ENCODE measurements at places on chromosomes 1 and 21. TPM values are rescaled to one million over a fixed set of nuclear protein-coding genes. Genes with fewer than 3 reads are reported as not detected.

The GUCA2B gene
- total RNA-seq, result not detected

The IL20 gene
- total RNA-seq, result not detected

The ADORA1 gene
- 0.24 TPM for total RNA-seq

The TRIM45 gene
- 6.0 TPM for total RNA-seq

The C1orf167 gene
- 0.36 TPM for total RNA-seq

The HNRNPR gene
- total RNA-seq, result 151 TPM

The KLHL21 gene
- 38.3 TPM for total RNA-seq

The C1orf115 gene
- 3.5 TPM for total RNA-seq

The SMCP gene
- not detected for total RNA-seq

The USH2A gene
- total RNA-seq, result not detected

The FCRL1 gene
- not detected for total RNA-seq

The DIO1 gene
- total RNA-seq, result not detected

The RGS16 gene
- 0.56 TPM for total RNA-seq

The AGT gene
- total RNA-seq, result 18.1 TPM

The SLFNL1 gene
- not detected for total RNA-seq

The GPR52 gene
- total RNA-seq, result 1.0 TPM

The IVNS1ABP gene
- 123 TPM for total RNA-seq

The DNAI4 gene
- total RNA-seq, result 9.6 TPM

The CRP gene
- total RNA-seq, result not detected

The GRHL3 gene
- not detected for total RNA-seq

The PLA2G2D gene
- total RNA-seq, result not detected

The OR10T2 gene
- total RNA-seq, result not detected

The COL9A2 gene
- total RNA-seq, result 4.9 TPM

The DNAJC28 gene
- total RNA-seq, result 2.4 TPM

The KIF17 gene
- total RNA-seq, result 1.3 TPM

The KCNA3 gene
- total RNA-seq, result not detected

The CFAP45 gene
- total RNA-seq, result 0.73 TPM

The OR2L8 gene
- not detected for total RNA-seq

The DCLRE1B gene
- 11.4 TPM for total RNA-seq

The RNU1-1 gene
- 1,438 TPM for total RNA-seq

The PODN gene
- 4.1 TPM for total RNA-seq

Data from chondrocyte (in vitro differentiated cells).